CD4-positive, alpha-beta memory T cell (primary cell): ENCODE measurements at places on chromosomes 1 and 21. TPM values are rescaled to one million over a fixed set of nuclear protein-coding genes. Genes with fewer than 3 reads are reported as not detected.

DNA sequence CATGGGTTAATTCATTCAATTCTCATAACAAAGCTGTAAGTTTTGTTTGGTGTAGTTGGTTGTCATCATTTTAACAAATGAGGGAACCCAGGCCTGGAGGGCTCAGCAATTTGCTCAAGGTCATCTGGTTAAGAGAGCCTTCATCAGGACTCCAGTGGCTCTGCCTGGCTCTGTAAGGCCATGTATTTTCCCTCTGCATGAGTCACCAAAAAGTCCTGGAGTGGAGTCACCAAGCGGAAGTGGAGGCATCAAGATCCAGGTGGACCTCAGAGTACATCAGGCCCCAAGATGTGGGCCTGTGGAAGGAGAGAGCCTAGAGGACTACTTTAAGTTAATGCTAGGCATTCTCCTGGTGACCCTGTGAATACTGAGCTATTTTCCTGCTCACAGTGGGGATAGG is 30.0 kb upstream of the RBM15 start:
- DNase-seq = no peak

DNA sequence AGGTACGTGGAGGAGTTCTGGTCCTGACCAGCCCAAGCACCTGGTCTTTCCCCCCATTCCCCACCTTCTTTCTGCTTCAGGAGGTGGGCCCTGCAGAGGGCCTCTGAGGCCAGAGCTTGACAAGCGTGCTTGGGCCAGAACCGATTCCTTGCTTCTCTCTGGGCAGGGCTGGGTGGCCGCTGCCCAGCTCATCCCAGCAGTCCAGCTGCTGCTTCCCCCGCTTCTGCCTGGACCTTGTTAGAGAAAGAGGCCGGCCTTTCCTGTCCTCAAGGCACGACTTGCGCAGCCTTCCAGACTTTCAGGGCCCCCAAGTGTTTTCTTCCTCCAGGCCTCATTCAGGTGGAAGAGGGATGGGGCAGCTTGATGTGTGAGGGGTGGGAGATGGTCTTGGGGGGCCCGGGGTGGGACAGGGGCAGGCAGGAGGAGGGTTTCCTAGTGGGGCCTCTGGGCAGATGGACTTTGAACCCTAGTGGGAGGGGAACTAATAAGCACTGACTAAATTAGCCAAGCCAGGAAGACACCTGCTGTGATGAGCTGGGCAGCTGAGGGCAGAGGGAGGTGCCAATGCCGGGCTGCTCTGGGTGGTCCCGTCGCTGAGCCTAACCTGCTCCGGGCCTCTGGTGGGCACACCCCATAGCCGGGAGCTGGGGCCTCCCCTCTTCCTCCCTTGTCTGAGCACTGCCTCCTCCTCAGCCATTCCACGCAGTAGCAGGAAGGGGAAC is 36.5 kb downstream of the ARHGEF10L start:
- no peak for DNase-seq

- no peak for DNase-seq
Observed at GRCh38 chr1:6823793-6824192, 38.5 kb downstream of the CAMTA1 start.

DNA sequence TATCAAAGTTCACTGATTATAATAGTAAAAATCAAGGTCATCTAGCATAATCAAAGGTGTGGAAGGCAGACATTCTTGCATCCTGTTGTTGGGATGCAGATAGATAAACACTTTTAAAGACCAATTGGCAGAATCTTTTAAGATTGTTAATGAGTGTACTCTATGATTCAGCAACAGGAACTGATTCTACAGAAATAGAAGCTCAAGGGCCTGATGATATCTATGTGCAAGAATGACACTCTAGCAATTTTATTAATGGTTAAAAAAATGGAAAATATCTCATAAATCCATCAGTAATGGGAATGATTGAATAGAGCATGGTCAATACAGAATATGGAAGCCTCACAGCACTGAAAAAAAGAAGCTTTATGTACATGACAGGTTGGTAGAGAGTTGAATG is 2.2 kb upstream of the ATP1A4 start:
- DNase-seq = no peak

DNA sequence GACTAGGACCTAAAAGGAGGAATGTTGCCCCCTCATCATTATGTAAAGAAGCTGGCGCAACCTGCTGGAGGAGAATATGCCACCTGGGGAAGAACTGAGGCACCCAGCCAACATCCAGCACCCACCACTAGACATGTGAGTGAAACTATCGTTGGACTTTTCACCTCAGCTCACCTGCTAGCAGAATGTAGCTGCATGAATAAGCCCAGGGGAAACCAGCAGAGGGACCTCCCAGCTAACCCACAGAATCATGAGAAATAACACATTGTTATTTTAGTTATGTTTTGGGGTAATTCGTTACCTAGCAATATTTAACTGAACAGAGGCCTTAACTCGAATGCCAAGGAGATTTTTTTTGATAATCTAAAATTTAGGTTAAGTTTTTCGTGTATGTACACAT is 542.5 kb upstream of the DAB1 start:
- no peak for DNase-seq

- DNase-seq = no peak
Observed at GRCh38 chr1:80675454-80675853, 1125.3 kb upstream of the ADGRL2 start.

DNA sequence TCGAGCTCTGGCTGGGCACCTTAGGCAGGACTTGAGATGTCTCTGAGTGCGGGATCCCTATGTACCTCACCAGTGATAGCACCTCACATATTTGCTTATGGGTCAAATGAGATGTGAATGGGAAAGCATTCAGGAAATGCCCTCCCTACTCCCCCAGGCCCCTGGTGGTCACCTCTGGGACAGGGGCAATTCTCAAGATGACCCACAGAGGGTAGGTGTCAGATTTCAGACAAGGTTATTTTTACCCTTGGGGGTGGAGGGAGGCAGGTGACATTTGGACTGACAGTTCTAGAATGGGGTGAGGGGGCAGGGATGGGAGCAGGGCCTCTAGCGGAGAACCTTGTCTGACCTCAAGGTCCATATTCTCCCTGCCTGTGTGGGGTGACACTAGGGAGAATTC is 27.1 kb downstream of the ACOT11 start:
- no peak for DNase-seq

The SAMSN1 gene
- total RNA-seq = 59.5 TPM

GRCh38 chr1:155706139-155706538 is 17.2 kb downstream of the DAP3 start:
- no peak for DNase-seq

The TXNIP gene
- total RNA-seq = 985 TPM

DNA sequence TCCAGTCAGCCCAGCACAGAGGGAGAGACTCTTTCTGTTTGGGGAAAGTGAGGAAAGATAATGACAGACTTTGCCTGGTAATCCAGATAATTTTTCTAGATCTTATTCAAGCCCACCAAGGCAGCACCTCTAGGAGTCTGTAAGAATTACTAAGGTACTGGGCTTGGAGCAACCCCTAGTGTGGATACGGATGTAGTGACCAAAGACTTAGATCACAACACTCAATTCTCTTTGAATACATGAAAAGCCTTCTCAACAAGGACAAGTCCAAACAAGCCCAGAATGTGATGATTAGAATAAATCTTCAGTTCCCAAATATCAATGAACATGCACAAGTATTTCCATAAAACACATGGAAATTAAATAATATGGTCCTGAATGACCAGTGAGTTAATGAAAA is 206.9 kb downstream of the MRPL39 start:
- no peak for DNase-seq

GRCh38 chr1:182802006-182802803 is 12.6 kb downstream of the NPL start:
- DNase-seq = no peak

GRCh38 chr1:207740207-207740606 is 11.6 kb upstream of the CD46 start:
- no peak for DNase-seq

The ESPN gene
- total RNA-seq = 10.9 TPM

GRCh38 chr1:245248231-245248731 is 93.5 kb downstream of the KIF26B start:
- no peak for DNase-seq

The HES2 gene
- not detected for total RNA-seq

- DNase-seq = no peak
Observed at GRCh38 chr1:58597996-58598395, 20.9 kb upstream of the TACSTD2 start.

GRCh38 chr1:30906631-30907441 is 1.7 kb downstream of the SDC3 start:
- DNase-seq = no peak

GRCh38 chr21:44952929-44953627 is 13.2 kb downstream of the SLX9 start:
- DNase-seq = no peak

The MUL1 gene
- total RNA-seq = 22.2 TPM

- no peak for DNase-seq
Observed at GRCh38 chr1:194341587-194341986, 1155.2 kb upstream of the B3GALT2 start.

DNA sequence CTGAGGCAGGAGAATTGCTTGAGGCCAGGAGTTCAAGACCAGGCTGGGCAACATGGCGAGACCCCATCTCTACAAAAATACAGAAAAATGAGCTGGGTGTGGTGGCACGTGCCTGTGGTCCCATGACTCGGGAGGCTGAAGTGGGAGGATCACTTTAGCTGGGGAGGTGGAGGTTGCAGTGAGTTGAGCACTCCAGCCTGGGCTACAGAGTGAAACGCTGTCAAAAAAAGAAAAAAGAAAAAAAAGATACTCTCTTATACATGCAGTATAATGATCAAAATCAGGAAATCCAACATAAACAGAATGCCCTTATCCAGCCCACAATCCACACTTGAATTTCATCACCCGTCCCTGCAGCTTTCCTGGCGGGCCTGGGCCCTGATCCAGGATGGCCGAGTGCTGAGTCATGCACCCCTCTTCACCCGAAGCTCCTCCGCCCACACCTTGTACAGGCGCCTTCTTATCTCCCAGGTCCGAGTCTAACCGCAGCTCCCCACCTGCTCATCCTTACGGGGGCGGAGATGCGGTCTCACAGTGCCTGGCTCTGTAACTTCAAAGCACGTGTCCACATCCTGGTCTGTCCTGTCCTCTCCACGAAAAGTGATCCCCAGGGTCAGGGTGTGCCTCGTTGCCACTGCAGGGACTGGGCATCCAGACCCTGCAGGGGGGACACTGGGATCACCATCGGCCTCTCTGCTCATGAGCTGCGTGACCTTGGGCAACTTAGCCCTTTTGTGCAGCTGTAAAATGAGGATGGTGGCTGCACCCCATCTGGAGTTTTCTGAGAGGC is 120.2 kb upstream of the SLC45A1 start:
- no peak for DNase-seq

DNA sequence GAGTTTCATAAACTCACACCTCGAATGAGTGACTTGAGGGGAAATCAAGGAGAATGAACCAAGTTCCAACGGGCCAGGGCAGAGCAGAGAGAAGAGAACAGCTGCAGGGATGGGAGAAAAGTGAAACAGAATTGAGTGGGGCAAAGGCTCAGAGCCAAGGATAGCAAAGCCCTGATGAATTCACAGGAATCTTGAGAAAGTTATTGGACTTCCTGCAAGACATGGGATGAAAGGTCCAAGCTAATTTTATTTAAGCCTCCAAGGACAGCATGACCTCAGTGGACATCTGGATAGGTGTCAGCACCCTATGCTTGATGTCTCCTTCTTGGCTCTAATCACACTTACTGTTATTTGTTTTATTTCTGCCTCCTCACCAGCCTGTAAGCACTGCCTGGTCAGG is 43.0 kb upstream of the RAVER2 start:
- no peak for DNase-seq

DNA sequence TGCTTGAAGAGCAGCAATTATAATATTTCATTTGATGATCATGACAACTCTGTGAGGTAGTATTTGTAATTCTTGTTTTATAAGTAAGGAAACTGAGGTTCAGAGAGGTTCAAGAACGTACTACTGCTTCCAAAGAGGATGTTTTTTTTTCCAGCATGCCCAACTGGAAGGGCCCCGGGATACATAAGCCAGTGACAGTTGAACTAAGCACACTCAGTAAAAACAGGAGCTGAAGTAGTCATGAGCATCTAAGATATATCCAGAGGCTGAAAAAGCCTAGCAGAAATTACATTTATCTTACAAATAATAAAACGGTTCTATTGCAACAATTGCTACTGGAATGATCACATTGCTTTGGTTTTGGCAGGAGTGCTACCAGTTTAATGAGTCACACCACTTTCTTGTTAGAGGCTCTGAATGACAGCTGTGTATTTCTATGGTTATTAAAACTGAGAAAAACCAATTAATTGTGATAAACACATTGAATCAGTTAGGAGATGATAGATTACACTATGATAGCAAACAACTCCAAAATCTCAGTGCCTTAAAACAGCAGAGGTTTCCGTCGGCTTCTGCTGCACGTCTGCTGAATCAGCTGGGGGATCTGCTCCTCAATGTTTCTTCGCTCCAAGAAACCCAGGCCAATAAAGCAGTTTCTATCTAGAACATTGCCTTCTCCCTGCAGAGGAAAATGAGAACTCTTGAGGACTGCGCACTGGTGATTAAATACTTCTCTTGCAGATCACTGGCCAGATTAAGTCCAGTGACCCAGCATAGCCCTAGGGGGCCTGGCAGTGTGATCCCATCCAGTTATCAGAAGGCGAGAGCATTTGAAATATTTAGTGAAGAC is 522.7 kb downstream of the PLPP3 start:
- no peak for DNase-seq

- no peak for DNase-seq
Observed at GRCh38 chr21:33801424-33802405, 113.9 kb downstream of the ATP5PO start.

DNA sequence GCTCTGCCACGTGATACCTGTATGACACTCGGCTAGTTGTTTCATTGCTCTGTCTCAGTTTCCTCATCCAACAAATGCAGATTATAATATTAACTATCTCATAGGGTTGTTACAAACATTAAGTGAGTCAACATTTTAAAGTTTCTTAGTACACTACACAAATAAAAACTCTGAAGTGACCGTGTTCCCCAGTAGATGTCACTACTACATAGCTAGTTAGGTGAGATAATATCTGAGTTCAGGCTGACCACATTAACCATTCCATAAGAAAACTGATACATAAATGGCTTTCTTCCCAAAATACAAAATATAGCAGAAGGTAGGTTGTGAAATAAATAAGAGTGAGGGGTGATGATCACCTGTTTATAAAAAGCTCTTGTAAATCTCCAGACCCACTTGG is 214.1 kb downstream of the NUF2 start:
- DNase-seq = no peak

GRCh38 chr21:32334980-32335531 is 36.4 kb downstream of the MRAP start:
- no peak for DNase-seq

The IGFN1 gene
- total RNA-seq = not detected

DNA sequence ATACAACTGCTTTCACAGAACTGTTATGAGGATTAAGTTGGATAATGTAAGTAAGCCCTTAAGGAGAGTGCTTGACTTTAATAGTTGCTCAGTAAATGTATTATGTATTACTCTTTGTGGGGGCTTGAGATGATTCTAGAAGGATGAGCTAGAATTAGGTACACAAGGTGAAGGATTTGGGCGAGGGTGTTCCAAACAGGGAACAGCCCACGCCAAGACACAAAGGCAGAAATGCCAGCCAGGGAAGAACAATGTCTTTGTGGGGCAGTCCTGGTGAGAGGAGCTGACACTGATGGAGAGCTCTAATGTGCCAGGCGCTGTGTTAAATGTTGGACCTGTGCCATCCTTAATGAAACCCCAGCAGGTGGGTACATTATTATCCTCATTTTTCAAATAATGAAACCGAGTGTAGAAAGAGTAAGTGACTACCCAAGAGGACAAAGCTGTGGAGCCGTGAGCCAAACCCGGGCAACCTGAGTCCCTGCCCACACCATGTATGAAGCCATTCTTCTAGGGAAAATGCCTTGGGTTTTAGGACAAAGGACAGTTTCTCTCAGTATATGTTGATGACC is 362.4 kb downstream of the HHAT start:
- DNase-seq = no peak

The CCDC181 gene
- 0.17 TPM for total RNA-seq
